ENCODE measurements at places on chromosomes 2 and 18.
A peak's percentile ranks its signal among the peaks of the same experiment; 100 is the strongest.

- DNase-seq, result peak; percentile 45
Measured at GRCh38 chr2:104862058-104862941, 8.4 kb downstream of the POU3F3 start.

DNA sequence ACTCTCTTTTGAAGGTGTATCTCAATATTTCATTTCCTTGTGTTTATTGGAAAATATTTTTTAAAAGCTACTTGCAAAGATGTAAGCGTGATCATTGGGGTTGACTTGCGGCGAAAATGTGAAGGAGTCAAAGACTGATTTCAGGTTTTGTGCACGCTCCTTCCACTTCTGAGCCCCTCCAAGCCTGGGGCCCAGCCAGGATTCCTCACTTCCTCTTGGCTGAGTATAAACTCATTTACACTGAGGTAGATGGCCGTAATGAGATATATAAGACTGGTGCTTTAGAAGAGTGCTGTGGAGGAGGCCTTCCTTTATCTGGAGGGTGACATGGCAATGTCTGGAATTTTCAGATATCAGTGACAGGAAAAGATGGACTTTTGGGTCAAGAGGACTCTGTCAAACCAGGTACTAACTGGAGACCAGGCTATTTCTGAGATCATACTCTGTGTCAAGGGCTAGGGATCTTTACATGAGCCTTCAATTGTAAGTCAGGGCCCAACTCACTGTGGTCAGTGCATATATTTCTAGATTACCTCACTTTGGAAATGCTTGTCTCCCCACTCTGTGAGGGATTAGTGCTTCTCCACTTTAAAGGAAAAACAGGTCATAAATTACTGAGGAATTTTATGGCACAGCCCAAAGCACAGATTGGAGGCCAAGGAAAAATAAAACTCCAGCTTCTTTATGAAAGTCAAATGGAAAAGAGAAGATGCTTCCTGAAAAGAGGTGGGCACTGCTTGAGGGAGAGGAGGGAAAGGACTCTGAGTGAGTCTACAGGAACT is 22.8 kb downstream of the PRKCE start:
- no peak for DNase-seq

DNA sequence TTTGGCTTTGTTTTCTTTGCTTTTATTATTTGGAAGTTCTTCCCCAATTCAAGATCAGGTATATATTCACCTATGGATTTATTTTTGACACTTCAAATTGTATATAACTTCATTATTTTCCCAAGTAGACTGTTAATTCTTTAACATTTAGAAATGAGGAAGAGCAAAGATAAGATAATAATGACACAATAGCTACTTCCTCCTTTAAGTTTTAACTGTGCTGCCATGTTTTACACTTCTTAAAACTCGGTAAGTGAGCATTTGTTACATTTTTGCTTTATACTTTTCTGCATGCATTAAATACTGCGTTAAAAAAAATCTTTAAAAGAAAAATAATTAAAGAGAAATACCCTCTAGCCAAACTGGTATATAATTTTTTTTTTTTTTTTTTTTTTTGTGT is 32.5 kb downstream of the SLC66A3 start:
- DNase-seq, result peak; percentile 48

- DNase-seq, result no peak
Measured at GRCh38 chr2:83234246-83234645, 1224.8 kb downstream of the SUCLG1 start.

DNA sequence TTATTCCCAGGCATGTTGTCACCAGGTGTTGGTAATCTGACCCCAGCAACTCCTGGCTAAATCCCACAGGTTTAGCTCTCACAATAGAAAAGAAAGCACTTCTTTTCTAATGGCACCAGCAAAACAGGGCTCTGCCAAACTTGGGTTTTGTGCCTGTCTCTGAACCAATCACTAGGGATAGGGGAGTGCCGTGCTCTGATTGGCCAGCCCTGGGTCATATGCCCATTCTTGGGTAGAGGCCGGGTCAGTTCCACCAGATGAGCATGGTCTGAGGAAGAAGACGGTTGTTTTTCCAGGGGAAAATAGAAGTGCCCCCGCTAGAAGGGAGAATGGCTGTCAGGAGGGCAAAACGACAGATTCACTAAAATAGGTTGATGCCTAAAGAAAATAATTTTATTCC is 14.7 kb downstream of the CDK15 start:
- no peak for DNase-seq

DNA sequence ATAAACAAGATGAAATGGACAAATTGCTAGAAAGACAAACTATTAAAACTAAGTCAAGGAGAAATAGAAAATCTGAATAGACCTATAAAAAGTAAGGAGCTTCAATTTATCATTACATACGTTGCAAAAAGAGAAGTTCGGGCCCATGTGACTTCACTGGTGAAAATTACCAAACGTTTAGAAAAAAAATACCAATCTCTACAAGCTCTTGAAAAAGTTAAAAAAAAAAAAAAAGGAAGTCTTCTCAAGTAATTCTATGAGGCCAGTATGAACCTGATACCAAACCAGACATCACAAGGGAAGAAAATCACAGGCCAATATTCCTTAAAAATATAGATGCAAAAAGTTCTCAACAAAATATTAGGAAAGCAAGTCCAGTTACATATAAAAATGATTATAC is 20.2 kb upstream of the ACVR2A start:
- DNase-seq, result peak; percentile 40

DNA sequence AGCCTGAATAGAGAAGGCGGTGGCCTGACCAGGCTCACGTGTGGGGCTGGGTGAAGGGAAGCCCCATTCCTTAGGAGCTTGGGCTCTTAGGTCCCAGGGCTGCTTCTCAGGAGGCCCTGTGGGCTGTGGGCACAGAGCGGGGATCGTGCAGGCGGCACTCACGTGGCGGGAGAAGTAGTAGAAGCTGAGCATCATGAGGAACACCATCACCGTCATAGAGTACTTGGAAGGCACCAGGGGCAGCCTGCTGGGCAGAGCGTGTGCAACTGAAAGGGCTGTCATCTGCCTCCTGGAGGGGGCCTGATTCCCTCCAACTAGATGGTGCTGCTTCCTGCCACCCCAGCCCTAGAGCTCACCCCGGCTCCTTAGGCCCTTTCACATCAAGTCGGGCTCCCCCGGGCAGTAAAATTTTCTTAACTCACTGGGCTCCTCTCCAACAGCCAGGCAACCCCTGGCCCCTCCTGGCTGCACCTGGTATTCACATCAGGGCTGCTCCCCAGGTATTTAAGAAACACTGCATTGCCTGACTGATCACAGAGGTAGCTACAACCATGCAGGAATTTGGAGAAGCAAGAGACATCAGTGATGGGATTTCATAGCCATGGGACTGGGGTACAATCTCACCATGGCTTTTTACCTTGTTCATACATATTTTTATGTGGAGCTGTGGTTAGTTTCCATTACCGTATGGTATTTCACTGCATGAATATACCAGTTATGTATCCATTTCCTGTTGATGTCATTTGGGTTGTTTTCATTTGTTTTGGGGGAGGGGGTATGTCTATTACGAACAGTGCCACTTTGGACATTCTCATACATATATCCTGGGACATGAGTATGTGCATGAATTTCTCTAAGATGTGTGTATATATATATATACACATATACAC is 32.9 kb downstream of the CENPO start:
- DNase-seq, result no peak

GRCh38 chr18:58101291-58101794 is 57.3 kb downstream of the NEDD4L start:
- DNase-seq, result no peak
